MCF 10A (cell line): ENCODE measurements at places on chromosomes 2 and 18.

GRCh38 chr2:220356076-220356475 is 728.6 kb downstream of the SLC4A3 start:
- peak; percentile 13 for DNase-seq

DNA sequence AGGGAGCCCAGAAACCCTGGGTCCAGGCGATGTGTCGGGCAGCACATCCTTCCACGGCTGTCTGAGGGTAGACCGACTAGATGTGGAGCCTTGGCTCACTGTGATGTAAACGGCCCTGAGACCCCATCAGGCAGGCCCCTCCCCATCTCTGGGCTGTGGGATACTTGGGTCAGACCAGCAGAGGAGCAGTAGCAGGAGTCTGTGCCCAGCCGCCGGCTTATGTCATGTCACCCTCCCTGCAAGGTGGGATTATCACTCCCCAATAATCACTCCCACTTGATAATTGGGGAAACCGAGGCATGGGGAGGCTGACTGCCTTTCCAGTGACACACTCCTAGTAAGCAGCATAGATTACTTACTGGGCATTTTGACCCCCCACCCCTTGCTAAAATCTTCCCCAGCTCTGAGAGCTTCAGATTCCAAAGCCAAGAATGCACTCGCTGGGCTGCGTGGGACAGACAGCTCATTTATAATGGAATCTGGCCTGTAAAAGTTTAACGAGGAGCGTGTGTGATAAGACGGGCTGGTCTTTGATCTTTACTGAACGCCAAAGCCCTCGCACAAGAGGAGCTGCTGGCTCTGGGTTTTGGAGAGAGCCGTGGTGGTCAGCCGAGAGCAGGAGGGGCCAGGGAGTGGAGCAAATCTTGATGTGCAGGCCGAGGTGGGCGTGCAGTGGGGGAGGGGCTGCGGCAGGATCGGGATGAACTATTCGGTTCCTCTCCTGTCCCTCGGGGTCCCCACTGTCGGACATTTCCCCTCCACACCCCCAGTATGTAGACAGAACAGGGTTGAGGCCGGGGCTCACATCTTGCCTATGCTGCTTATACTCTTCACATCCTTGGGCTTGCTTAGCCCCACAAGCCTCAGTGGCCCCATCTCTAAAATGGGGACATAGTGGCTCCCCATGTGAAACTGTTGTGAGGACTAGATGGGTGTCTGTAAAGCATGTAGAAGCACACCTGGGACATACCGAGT is 200.0 kb downstream of the GLI2 start:
- DNase-seq = no peak

DNA sequence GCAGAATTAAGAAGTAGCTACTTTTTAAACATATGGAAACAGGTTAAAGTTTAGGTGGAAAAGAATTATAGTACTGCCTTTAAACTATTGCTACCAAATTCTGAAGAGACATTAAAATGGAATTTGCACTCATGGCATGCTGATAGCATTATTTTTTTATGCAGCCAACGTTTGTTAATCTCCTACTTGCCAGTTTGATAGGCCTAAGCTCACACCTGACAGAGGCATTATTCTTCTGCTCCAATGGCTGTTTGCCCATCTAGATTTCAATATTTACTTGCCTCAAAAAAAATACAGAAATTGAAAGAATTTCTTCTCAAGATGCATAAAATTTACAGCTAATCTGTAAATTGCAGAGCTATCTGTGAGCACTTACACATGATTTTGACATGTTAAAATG is 849.6 kb downstream of the CNTNAP5 start:
- DNase-seq = no peak

DNA sequence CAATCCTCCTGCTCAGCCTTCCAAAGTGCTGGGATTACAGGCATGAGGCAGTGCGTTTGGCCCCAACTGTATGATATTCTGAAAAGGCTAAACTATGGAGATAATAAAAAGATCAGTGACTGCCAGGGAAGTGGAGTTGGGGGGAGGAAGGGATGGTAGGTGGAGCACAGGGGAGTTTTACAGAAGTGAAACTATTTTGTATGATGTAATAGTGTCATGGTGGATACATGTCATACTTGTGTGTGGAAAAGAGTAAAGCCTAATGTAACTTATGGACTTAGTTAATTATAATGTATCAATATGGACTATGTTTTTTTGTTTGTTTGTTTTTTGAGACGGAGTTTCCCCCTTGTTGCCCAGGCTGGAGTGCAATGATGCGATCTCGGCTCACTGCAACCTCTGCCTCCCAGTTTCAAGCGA is 2.9 kb upstream of the GGCX start:
- DNase-seq = no peak

- no peak for DNase-seq
These were observed 86.0 kb downstream of the CDC42EP3 start for GRCh38 chr2:37585295-37585908.

DNA sequence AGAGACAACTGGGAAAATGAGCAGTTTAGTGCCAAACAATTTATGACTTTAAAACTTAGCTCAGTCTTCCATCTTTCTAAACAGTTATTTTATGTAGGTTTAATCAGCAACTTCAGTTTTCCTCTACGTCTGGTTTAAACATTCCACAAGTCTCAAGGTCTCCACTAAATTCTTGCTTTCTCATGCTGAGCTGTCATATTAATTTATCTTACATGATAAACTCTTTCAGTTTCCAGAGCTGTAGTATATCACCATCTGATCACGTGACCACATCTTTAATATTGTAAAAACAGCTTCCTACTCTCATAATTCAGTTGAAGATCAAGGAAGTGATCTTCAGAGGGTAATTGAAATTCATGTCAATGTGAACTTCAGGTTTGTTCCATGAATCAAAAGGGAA is 158.6 kb downstream of the ZNF804A start:
- no peak for DNase-seq

DNA sequence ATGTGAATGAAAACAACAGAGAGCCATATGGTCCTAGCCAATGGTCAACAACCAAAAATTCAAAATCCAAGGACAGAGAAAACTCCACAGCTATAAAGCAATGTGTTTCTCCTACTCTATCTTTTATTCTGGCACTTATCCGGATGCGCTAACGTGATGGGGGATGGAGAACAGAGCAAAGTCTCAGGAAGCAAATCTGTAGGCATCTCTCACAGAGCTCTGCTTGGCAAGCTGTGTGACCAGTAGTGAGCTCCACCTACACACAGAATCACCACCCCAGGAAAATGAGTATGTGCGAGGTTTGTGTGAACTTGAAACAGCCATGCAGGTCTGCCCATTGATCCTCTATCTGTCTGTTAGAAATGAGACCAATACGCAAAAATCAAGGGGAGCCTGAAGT is 584.3 kb downstream of the BCL11A start:
- DNase-seq = no peak

GRCh38 chr2:212451786-212452231 is 86.8 kb downstream of the ERBB4 start:
- no peak for DNase-seq

- peak; percentile 57 for DNase-seq
These were observed 142.3 kb upstream of the BOD1L2 start for GRCh38 chr18:57004366-57005121.

- no peak for DNase-seq
These were observed 27.1 kb downstream of the LIPG start for GRCh38 chr18:49588971-49589370.

DNA sequence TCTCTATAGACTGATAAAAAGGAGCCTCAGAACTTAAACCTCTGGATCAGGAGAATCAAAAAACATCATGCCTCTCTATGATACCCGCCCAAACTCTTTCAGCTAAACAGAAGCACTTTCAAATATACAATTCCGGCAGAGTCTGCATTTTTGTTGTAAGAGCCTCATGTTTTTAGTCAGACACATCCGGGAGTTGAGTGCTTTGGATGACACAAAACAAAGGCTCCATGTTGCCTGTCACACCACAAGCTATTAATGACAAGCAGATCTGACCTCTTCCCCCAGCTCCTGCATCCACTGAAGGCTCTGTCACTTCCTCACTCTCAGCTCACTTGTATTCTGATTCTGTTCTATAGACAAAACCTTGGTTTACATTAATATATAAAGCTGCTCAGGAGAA is 33.2 kb downstream of the SLC38A11 start:
- no peak for DNase-seq

- no peak for DNase-seq
These were observed 1217.0 kb upstream of the ZEB2 start for GRCh38 chr2:145736871-145737270.

DNA sequence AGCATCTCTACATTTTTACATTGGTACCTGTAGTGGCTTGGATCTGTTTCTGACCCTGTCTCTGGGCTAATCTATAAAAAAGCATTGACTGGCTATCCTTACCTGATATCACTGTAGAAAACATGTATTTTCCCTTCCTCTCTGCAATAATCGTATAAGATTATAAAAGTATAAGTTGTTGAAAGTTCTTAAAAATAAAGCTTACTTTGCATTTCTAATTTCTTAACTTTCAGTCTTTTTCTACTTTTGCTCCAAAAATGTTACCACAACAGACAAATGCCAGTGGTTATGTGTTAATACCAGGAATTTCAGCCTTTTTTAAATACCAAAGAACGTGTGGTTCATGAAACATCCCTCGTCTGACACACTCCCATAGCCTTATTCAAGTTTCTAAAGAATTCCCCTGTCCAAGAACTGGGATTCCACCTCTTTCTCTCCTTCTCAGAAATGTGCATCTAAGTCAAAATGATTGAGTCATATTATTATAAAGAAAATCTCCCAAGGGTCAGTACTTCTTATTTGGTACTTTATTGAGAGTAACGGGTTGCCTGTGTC is 28.5 kb upstream of the ACKR3 start:
- no peak for DNase-seq

DNA sequence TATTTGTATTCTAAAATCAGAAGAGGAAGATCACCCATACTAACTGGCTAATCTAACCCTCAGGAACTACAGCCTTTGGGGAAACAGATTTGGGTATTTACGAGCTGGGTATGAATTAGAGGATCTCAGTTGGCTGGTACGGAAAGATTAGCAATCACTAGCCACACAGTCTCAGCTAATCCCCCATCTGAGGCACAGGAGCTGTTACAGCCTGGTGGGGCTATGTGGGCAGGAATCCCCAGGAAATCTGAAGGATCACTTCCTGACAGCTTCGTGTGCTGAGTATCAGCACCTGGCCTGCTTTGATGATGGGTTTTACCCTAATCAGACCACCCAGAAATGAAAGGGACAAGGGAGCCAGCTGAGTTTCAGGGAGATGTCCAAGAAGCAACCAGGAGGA is 206.3 kb downstream of the AFF3 start:
- no peak for DNase-seq

- no peak for DNase-seq
These were observed 277.6 kb downstream of the PHLPP1 start for GRCh38 chr18:62992877-62993365.

GRCh38 chr2:218852911-218853667 is 6.5 kb upstream of the WNT6 start:
- peak; percentile 67 for DNase-seq

DNA sequence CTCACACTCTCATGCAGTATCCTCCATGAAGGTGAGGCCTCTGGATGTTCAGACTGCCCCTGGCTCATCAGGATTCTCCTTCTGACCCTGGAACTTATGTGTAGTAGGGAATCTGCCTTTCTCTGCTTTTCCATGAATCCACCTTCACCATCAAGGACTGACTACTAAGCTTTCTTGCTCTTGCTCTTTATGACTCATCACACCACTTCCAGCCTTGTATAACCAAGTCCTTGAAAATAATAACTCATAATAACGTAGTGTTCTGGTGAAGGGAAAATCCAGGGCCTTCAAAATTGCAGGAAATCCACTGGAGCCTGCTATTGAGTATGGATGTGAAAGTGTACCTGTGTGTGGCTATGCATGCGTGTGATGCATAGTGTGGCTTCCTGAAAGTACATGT is 11.3 kb upstream of the KCNS3 start:
- DNase-seq = no peak

- DNase-seq = peak; percentile 62
These were observed 29.6 kb downstream of the STEAP3 start for GRCh38 chr2:119253114-119253702.

DNA sequence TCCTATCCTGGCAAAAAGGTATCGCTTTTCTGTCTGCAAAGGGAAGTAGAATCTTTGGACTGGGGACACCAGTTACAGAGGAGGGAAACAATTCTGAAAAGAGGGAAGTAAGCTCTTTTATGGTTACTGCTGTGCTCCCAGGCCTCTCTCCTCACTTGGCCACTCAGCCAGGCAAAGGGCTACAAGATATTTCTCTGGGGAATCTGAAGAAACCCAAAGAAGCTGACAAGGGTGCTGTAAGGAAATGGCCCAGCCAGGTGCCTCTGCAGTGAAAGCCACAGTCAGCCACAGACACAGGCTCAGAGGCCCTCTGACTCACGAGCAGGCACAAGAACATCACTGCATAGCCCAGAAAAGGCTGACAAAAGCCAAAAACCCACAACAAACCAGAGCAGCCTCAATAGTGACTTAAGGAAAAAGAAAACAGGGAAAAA is 5.8 kb downstream of the HDLBP start:
- peak; percentile 40 for DNase-seq
